Glomerular endothelial cell (primary cell): ENCODE measurements at places on chromosomes 12 and 14.

GRCh38 chr14:79334272-79334671, 877.0 kb downstream of the DIO2 start:
- DNase-seq = no peak

GRCh38 chr12:75058228-75058627, 151.4 kb downstream of the KCNC2 start:
- DNase-seq = no peak

- DNase-seq = no peak
These were observed 59.4 kb downstream of the EML1 start for GRCh38 chr14:99852578-99852977.

DNA sequence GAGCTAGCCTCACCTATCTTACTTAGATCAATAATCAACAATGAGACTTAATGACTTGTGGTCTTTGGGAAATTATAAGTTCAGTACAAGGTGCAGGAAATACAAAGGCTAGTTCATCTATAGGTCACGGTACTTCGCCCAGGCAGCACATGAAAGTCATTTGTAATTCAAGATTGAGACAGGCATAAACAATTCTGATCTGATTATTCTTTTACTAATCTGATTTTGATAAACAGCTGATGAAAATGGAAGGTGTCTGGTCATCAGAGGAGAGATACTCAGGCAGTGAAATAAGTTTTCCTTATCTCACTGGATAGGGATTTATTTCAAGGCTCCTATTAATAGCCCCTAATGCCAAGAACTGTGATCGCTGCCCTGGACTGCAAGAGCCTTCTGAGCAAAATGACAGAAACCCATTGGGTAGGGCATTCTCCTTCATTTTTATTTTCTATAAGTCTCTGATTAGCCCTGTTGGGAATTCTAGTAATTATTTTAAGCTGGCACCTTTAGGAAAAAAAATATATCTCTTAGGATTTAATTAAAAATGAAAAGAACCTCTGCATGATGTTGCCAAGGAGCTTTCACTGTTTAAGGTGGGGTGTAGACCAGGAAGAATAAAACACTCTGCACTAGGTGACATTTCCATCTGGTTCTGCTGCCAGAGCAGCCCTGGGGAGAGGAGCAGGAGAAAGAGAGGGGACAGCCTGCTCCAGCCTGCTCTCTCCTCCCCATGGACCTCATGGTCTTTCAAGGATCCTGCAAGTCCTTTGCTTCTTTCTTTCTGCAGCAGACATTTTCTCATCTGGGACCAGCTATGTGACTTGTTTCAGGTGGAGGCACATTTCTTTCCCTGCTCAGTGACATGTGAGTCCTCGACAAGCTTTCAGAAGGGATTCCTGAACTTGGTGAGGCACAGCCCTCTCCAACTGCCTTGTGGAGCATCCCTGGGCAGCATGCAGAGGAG, 44.8 kb downstream of the SSPN start:
- no peak for DNase-seq

DNA sequence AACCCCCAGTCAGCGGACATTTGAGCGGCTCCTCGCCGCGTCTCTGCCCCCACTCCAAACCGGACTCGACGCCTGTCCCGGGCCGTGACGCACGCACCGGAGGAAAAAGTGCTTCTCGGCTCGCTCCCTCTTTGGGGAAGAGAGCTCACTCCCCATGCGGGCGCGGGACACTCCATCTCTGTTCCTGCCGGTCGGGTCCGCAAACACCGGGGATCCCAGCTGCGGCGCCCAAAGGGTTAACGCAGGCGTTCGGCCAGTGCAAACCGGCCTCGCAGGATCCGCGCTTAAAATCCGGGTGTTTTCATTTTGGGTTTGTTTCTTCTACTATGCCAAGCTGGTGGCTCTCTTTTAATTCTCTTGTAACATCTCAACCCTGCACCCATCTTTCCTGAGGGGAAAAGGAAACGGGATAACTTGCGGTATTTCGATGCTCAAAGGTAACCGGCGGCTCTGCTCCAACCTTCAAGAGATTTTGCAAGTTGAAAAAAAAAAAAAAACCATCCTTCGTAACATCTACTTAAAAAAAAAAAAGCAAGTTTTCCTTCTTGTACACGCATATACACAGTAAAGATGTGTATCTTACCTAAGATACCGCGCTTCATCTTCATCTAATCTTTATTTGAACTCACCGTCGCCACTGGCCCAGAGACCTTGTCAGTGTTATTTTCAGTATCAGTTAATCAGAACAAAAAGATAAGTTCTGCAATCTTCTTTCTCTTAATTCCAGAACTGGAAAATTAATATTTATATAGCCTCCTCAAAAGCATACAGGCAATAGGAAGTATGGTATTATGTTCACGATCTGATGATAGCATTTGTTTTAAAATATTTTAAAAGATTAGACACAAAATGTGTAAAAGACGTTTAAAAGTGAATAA, 1.6 kb upstream of the ATP2B1 start:
- no peak for DNase-seq
